ENCODE measurements at places on chromosomes 5 and 9.
A peak's percentile ranks its signal among the peaks of the same experiment; 100 is the strongest.

GRCh38 chr9:116337015-116337414, 183.4 kb downstream of the PAPPA start:
- DNase-seq: no peak

DNA sequence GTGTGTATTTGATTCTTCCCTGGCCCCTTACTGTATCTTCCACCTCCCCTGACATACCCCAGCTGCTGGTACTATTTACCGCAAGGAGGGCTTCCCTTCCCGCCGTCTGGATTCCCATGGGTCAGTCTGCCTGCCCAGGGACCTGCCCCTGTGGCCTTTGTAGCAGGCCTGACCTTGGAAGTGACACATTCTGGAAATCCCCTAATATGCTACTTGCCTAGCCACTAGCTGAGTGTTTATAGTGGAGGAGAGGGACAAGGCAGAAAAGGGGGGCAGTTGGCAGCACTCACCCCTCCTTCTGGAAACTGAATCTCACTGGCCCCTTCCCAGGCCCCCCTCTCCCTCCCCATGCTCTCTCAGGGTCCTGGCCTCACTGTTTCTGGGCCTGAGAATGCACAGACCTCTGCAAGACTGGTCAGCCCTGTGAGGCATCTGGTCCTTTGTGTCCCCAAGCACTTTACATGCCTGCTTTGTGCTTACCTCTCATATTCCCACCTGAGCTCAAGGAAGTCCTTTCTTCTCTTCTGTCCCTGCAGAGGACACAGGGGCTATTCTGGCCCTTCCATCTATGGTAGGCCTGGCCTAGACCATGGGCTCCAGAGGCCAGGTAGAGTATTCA, 8.2 kb upstream of the CCL21 start:
- no peak for DNase-seq

- no peak for DNase-seq
These were observed 548.8 kb downstream of the EFNA5 start for GRCh38 chr5:107121793-107122519.

DNA sequence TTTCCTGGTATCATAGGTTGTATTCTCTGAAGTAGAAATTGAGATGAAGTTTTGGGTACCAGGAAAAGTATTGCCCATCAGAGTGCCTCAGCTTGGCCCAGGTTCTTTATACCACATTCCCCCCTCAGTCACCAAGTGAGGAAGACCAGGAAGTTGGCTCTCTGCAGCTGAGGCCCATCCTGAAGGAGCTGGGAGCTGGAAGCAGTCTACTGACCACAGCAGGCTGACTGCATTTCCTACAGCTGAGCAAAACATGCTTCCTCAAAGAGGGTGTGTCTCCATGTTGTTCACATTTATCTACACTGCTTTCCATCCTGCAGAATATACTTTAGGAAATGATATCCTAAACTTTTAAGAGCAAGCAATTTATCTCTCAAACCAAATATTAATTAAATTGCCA, 654.6 kb downstream of the ELAVL2 start:
- DNase-seq: no peak

GRCh38 chr5:67209141-67209771, 12.7 kb upstream of the CD180 start:
- DNase-seq: peak; percentile 83

GRCh38 chr5:16687898-16688297, 71.1 kb upstream of the RETREG1 start:
- no peak for DNase-seq

DNA sequence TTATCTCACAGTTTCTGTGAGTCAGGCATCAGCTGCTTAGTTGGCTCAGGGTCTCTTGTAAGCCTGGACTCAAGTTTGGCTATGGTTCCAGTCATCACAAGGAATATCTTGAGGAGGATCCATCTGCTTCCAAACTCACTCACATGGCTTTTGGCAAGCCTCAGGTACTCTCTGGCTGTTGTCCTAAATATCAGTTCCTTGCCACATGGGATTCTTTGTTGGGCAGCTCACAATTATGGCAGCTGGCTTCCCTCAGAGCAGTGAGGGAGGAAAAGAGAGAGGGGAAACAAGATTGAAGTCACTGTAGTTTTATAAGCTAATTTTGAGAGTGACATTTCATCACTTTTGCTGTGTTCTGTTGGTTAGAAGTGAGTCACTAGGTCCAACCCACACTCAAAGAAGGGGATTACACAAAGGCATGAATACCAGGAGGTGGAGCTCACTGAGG, 144.5 kb downstream of the GCNT1 start:
- no peak for DNase-seq

DNA sequence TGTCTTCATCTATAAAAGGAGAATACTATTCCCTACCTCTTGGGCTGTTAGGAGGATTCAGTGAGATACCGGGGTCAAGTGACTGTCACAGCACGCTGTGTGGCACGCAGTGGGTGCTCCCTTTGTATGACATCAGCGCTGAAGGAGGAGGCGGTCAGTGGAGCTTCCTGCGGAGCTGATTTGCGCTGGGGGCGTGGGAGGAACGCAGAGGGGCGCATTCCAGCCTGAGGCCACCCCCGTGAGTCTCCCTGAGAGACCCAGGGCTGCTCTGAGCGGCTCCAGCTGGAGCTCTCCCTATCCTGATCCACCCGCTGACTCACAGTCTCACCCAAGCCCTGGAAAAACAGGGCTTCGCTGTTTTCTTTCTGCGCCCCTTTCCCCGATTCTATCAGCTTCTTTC, 24.3 kb upstream of the NEURL1B start:
- no peak for DNase-seq

DNA sequence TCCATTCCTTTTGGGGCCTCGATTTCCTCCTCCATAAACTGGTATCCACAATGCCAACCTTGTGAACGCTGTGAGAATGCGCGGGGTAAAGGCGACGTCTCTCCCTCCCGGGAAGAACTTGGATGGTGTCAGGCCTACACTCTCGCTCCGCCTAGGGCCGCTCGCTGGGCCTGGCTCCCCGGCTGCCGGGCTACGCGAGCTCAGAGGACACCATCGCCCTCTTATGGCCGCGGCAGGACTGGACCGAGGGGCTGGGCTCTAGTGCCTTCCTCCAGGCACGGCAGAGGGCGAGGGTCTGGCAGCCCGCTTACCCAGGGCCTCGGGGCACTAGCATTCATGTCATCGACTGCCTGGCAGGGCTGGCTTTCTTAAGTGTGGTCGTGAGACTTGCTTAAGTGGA, 1.3 kb upstream of the EXOSC2 start:
- DNase-seq: peak; percentile 47

DNA sequence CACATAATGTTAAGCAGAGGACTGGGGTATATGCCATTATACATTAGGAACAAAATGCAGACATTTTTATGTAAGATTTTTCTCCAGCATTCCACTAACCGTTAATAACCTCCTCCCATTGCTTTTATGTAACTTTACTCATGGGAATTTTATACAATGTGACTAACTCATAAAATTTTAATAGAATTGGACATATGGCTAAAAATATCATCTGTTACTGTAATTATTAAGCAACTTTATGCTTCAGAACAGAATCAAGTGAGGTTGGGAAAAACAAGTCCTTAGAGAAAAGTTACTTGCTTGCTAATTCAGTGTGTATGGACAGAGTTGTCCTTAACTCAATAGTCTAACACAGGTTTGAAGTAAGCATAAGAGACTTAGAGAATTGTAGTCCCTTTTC, 54.8 kb upstream of the PCSK1 start:
- DNase-seq: no peak

GRCh38 chr5:116374434-116374852, 200.2 kb downstream of the SEMA6A start:
- no peak for DNase-seq

DNA sequence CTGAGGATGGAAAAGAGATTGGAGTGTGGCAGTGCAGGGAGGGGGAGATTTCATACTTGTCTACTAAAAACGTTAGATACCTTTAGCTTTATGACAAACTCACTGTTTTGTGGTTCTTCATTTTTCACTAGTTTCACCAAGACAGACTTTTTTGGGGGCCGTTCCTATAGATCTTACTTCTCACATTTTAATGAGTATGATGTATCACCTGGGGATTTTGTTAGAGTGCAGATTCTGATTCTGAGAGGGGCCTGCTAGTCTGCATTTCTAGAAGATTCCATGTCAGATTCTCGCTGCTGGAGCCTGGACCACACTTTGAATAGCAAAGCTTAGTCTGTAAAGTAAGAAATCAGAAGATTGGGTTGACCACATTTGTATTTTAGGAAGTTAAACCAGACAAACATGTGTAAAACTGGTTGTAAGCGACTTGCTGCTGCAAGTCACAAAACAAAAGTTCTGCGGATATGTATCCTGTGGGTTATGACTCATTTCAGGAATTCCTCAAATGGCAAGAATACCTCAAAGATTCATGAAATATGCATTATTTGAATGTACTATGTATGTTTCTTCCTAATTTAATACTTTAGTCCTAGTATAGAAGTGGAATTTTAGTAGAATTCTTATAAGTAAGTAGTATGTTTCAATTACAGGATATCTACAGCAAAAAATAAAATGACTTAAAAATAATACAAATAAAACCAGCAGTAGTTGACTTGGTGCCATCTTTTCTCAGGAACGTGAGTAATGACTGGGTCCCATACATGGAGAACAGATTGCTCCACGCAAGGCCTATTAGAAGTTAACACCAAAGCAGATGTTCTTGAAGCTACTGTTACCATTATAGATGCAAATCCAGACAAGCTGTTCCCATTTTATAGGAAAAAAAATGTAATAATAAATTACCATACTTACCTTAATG, 27.8 kb downstream of the NFIL3 start:
- DNase-seq: no peak

DNA sequence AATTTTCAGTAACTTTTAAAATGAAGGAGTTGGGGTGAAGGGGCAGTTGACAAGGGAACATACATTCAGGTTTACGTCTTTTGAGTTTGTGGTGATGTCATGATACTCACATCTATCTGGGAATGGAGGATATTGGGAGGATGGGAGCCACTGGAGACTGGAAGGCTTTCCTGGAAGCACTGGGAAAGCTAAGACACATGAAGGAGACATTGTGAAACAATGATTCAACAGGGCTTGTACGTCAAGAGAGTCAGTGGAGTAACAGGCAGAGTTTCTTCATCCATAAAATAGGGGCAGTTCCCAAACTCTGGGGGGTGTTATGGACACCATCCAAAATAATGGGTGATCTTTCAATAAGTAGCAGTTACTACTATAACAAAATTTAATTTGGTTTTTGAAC, 572.8 kb downstream of the CCDC171 start:
- DNase-seq: no peak

- DNase-seq: no peak
These were observed 613 bp downstream of the ZBTB5 start for GRCh38 chr9:37464426-37465248.

DNA sequence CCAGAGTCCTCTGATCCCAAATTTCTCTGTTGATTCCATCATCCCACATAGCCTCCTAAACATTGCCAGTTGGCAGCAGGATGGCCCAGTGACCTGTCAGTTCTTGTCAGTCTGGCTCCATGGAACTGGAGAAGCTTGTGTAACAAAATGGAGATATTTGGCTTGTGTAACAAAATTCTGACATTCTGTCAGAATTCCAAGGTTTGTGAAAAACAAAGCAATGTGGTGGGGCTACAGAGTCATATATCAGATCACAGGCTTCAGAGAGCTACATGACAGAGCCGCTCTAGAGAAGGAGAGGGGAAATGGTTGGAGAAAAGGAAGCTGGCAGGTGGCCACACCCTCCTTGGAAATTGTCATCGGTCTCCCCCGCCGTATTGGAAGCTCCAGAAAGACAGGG, 75.4 kb upstream of the MAN2A1 start:
- DNase-seq: no peak

GRCh38 chr5:171745602-171746001, 40.0 kb upstream of the SMIM23 start:
- DNase-seq: no peak

- DNase-seq: no peak
These were observed 30.4 kb downstream of the CERT1 start for GRCh38 chr5:75481024-75481423.

DNA sequence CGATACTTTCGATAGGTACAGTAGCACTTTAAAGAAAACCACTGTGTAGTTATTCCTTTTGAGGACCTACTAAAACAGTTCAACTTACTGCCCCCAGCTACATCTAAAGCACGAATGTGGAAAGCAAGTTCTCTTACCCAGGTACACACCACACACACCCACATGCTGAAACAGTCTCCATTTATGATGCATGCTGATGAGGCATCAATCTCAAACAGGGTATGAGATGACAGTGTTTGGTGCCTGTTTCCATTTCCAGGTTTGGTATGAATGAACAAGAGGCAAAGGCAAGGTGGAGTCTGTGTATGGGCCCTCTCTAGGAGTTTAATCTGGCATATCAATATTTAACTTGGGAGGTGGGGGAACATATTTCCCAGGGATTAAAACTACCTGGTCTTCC, 13.9 kb downstream of the HMGXB3 start:
- DNase-seq: no peak

GRCh38 chr5:137834498-137835049, 33.1 kb upstream of the MYOT start:
- no peak for DNase-seq

Measured in BE2C (cell line).